Cortex of kidney (tissue), 1 donor: ENCODE measurements at places on chromosomes 1 and 21.

DNA sequence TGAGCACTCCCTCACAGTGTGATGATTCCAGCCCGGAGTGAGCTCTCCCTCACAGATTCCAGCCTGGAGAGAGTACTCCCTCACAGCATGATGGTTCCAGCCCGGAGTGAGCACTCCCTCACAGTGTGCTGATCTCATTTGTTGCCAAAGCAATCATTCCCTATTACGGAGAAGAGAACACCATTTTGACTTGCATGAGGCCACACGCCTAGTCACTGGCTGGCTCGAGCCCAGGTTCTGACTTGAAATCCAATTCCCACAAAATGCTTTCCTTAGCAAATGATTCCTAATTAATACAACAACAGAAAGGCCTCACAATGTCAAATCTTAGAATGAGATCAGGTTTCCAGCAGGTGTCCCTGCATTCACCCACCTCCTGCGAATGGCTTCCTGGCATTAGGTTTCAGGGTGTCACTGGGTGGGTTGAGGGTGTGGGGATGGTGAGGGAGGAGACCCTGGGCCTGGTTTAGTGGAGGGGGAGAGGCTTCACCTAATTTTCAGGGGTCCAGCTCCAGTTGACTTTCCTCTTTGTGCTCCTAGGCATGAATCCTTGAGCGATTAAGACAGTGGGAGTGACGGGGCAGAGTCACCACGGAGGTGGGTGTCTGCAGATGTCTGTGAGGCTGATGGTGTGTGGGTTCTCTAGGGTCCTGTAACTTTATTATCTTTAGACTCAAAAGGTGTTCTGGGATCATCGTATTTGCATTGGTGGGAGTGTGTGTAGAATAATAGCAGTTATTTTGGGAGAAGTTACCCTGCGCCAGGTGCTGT lies 158.5 kb downstream of the KCNJ6 start:
- DNase-seq: no peak

GRCh38 chr1:91835087-91835521 lies 50.8 kb downstream of the TGFBR3 start:
- no peak for DNase-seq

DNA sequence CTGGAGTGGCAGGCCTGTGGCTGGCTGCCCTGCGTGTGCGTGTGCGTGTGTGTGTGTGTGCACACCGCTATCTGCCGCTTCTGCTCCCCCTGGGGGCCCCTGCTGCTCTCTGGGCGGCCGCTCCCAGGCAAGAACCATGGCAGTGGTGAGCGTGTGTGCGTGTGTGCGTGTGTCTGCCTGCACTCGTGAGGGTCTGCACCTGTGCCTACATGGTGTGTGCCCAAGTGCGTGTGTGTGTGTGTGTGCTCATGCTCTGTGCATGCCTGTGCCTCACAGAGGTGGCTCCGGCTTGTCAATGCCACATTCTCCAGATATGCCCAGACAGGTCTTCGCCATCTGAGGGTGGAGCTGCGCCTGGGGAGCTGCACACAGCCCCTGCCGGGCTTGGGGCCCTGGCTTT lies 18.7 kb upstream of the PEX10 start:
- no peak for DNase-seq

DNA sequence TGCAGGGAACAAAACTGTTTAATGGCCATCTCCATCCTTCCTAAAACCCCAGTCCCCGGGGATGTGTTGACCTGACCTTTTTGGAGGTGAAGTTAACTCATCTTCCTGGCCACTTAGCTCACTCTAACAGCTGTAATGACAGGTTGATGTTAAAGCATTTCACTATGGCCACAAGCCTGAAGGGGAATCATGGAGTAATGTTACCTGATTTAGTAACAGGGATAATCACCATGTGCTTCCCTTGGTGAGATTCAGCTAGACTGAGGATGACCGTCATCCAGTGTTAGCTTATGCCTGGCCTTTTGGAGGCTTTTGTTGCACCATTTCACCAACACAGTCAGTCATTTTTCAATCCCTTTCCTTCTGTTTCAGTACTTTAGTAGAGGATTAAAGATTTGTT lies 64.3 kb upstream of the RAVER2 start:
- no peak for DNase-seq

GRCh38 chr1:36253161-36253862 lies 29.1 kb downstream of the THRAP3 start:
- no peak for DNase-seq

- no peak for DNase-seq
These were observed 14.0 kb downstream of the SLC66A1 start for GRCh38 chr1:19325958-19326747.
